ENCODE measurements at places on chromosomes 12 and 14.
A peak's percentile ranks its signal among the peaks of the same experiment; 100 is the strongest.

- DNase-seq, result no peak
These were observed 288.1 kb downstream of the DUSP6 start for GRCh38 chr12:89064151-89064550.

- DNase-seq, result no peak
These were observed 51.0 kb upstream of the RIN3 start for GRCh38 chr14:92462568-92462967.

GRCh38 chr14:102150744-102151143 is 11.0 kb downstream of the WDR20 start:
- DNase-seq, result no peak

DNA sequence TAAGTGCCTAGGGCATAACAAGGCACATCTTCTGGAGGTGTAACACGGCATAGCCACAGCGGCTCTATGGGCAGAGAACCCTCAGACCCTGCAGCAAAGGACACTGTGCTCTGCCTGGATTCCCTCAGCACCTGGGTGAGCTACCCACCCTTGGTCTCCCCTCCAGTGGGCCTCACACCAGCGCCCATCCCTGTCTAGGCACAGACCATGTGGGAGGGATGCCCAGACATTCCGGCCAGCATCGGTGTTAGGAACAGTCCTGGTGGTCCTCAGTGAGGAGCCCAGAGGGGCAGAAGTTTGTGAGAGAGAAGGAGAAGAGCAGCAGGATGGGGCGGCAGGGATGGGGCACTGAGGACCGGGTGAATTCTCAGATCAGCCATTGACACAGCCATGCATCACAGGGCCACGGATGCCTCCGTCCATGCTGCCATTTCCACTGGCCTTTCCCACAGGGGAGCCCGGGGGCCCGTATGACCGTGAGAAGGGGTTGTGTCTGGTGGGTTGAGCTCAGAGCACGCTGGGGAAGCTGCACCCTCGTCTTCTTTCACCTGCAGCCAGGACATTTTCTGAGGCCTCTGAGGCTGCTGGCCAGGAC is 282.7 kb upstream of the SFSWAP start:
- no peak for DNase-seq

- DNase-seq, result no peak
These were observed 163.2 kb downstream of the PIWIL1 start for GRCh38 chr12:130500835-130501330.

- peak; percentile 98 for DNase-seq
These were observed 163.6 kb upstream of the PLEKHG7 start for GRCh38 chr12:92539110-92539749.

- no peak for DNase-seq
These were observed 22.8 kb downstream of the TMEM63C start for GRCh38 chr14:77204459-77204771.

DNA sequence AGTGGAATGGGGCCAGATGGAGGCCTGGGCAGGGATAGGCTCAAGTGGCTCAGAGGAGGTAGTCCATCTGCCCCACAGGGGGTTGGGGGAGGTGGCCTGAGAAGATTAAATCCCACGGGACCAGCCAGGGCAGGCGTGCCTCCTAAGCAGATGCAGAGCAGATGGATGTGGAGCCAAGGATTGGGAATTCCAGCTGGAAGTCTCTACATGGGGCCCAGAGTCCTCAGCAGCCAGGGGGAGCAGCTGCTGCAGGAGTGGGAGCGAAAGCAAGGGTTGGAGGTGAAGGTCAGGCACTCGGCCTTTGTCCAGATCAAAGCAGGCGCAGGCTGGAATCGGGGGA is 42.4 kb upstream of the VRK1 start:
- DNase-seq, result peak; percentile 74

- DNase-seq, result peak; percentile 33
These were observed 347 bp downstream of the SYNDIG1L start for GRCh38 chr14:74425525-74426201.

DNA sequence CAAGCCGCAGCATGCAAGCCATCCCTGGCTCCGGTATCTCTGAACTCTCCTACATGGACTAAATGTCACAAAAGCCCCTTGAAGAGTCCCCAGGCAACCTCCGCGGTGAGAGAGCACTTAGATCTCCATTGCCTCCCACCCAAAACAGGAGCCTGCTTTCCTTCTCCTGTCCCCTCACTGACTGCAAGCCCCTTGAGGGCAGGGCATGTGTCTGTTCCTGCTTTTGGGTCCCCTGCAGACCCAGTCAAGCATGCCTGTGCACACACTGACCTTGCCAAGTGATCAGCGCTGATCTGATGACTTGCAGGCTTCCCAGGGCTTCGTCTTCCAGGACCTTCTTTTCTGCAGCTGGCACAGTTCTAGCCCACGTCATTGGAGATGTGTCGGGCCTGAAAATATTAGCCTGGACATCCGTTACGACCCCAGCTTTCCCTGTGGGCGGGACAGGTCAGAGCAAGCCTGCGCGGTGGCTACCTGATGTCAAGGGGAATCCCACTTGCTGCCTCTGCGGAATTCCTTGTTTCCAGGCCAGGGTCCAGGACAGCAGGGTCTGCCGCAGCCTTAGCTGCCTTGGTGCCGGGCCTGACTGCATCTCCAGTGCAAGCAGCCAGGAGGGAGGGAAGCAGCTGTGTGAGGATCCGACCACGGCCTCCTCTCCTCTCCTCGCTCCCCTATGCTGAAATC is 92.5 kb downstream of the FBXL14 start:
- DNase-seq, result no peak

GRCh38 chr12:97260786-97261185 is 201.8 kb upstream of the RMST start:
- no peak for DNase-seq

GRCh38 chr14:52046376-52046917 is 22.4 kb downstream of the NID2 start:
- DNase-seq, result no peak

GRCh38 chr14:49886523-49886922 is 6.4 kb upstream of the ARF6 start:
- DNase-seq, result no peak

DNA sequence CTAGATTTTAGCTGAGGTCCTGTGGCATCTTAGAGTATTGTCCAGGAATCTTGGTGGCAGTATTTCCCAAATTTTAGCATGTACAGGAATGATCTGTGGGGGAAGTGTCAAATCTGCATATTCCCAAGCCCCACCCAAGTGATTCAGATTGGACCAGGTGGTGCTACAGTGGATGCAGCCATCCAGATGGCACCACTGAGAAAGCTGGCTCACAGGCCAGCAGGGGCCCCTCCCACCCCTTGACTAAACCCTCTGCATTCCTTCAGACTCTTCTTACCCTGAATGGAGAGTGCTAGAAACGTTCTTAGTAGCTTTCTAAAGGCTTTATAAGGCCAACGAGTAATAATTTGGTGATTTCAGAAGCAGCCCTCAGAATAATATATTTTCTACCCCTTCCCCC is 255.2 kb downstream of the NRXN3 start:
- no peak for DNase-seq

DNA sequence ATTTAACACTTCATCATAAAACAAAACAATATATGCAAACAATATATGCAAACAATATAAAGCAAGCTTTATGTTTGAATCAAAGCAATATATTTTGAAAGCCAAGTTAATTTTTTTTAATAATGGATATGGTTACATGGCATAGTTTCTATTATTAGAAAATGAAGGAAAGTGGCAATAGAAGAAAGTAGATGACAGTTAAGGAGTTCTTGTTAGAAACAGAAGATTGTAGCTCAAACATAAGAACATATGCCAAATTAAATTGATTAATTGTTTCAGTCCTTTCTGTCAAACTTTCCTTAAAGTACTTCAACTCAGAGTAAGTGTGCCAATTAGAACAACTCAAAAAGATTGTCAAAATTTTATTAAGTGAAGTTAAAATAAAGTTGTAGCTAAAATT is 1248.3 kb downstream of the SLC16A7 start:
- no peak for DNase-seq

DNA sequence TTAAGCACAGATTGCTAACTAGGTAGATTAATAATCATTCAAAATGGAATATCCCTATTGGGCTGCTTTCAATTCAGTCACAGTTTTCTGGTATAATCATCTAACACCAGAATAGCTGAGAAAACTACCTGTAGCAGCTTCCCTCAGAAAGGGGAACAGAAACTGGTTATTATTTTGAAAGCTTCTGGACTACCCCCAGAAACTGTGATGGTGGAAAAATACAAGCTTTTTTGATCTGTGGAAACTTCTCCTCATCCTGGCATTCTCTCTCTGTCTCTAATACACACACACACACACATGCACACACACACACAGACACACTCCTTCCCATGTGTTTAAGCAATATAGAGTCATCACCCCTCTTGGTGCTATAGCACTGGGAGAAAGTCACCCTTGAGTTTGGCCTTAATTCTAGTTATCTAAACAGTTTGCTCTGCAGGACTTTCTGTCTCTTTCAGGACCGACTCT is 251.5 kb upstream of the LMO3 start:
- no peak for DNase-seq

DNA sequence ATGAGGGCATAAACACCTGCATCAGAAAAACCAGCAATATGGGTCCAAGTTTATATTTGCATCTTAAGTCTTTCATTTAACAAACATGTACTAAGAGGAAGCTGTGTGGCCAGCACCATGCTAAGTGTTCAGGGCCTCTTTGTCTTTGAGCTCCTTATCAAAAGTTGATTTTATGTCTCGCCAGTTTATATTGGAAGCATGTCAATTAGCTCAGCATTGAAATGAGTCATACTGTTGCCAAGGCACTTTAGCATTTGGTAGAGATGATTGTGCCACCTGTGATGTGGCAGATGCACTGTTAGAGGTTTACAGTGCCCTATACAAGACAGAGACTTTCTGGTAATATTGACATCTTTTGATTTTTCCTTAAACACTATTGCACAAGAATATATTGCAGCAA is 68.5 kb downstream of the BHLHE41 start:
- DNase-seq, result no peak

- no peak for DNase-seq
These were observed 3.4 kb downstream of the SSPN start for GRCh38 chr12:26198742-26199141.

- DNase-seq, result peak; percentile 84
These were observed 26.2 kb upstream of the CHPT1 start for GRCh38 chr12:101671157-101671791.

DNA sequence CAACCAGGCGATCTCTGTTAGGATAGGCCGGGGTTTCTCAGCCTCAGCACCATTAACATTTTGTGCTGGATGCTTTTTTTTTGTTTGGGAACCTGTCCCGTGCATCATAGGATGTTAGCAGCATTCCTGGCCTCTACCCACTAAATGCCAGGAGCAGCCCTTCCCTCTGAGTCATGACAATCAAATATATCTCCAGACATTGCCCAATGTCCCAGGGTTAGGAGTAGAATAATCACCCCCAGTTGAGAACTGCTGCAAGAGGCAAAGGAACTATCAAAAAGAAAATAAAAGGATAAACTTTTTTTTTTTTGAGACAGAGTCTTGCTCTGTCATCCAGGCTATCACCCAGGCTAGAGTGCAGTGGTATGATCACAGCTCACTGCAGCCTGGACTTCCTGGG is 76.0 kb downstream of the ACACB start:
- no peak for DNase-seq

- no peak for DNase-seq
These were observed 34.9 kb downstream of the WIF1 start for GRCh38 chr12:65086236-65086635.

DNA sequence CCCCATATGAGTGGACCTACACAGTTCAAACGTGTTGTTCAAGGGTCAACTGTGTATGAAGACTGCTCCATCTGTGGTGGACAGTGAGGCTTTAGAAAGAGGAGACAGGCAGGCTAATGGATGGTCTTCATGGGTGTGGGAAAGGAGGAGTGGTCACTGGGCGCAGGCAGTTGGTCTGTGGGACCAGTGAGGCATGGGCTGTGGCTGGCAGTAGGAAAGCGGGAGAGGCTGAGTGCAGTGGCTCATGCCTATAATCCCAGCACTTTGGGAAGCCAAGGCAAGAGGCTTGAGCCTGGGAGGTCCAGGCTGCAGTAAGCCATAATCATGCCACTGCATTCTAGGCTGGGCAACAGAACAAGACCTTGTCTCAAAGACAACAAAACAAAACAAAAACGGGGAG is 2.0 kb upstream of the NR4A1 start:
- no peak for DNase-seq

Data from NB4 (cell line).